ENCODE measurements at places on chromosomes 6 and 20.

DNA sequence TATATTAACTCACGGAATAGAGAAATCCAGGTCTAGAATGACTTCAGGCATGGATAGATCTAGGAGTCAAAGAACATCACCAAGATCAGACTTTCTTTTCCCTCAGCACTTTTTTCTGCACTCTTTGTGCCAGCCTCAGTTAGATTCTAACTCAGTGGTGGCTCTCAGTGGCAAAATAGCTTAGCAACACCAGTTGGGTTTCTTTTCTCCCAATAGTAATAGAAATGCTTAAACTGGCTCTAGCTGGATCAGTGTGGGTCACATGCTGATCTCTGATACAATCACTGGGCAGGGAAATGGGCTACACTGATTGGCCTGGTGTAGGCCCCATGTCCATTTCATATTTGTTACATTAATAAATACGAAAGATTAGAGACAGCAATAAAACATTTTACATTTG lies 44.2 kb upstream of the ARFGEF2 start:
- DNase-seq = no peak

DNA sequence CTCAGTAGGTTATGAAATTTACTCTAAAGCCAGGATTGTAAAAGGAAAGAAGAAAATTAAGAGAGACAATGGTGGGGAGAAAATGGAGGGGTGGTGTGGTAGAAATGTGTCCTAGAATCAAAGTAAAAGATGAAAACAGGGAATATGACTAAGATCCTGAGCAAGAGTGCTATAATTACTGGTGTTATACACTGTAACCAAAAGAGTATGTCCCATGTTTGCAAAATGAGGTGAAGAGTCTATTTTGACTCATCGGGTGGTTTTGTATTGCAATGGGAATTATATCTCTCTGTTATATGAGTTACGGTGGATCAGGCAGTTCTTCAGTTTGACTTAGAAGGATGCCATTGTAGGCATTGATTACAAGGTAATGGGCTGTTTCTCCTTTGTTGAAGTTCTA lies 8.5 kb downstream of the L3MBTL3 start:
- DNase-seq = no peak

- DNase-seq = no peak
Measured at GRCh38 chr6:41584668-41585205, 38.6 kb downstream of the FOXP4 start.

GRCh38 chr6:29961966-29962365 lies 19.6 kb downstream of the HLA-A start:
- no peak for DNase-seq

DNA sequence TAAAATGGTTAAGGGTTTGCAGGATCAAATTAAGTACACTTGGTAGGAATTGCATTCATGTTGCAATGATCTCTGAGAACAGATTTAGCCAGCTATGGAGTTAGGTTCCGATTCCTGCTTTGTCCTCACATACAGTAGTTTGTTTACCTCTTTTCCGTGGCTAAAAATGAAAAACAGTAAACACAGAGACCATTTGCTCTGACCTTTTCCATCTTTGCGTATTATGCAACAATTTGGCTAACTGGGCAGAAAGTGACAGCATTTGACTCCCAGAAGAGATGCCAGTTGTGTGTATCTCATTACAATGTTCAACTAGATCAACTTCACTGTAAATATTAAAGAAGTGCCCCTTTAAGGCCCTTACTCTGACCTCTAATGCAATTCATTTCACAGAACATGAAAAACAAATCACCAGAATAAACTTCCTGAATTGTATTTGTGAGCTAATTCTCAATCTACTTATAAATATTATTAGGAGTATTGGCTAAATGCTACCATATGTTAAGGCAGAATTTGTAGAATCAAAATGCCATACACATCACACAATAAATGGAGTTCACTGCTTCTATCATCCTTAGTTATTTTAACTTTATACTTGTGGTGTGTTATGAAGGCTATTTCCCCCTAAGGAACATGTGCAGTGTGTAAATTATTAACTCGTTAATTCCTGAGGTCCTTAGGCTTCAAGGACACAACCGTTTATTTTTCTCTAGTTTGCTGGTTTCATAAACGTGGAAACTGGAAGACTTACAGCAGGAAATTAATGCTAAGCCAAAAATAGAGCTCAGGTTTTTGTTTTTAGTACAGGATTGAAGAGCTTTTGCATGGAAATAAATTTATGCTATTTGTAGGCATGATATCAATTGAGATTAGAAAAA lies 380.7 kb upstream of the CITED2 start:
- DNase-seq = no peak

DNA sequence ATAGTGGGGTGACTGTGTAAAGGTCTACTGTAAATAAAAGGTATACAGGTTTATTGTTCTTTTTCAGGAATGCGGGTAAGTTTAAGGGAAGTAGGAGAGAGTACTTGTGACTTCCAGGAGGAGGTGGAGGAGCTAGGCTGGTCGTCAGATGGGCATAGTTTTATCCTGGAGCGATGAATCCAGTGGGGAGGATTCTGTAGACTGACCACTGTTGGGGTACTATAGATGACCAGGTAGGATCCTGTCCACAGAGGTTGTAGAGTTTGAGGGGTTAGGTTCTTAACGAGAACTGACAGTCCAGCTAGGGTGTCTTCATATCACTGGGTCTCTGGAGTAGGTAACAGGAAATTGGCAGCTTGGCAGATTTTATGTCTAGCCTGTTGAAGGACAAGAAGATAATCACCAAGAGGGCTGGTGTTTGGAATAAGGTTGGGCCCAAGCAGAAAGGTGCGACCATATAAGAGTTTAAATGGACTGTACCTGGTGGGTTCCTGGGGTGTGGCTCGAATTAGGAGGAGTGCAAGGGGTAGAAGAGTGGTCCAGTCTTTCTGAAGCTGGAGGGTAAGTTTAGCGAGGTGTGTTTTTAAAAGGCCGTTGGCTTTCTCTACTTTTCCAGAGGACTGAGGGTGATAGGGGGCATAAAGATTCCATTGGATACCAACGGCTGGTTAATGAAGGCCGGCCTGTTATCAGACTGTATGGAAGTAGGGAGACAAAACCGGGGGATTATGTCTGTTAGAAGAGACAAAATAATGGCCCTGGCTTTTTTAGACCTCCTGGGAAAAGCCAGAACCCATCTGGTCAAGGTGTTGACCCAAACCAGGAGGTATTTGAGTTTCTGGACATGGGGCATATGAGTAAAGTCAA lies 751.3 kb upstream of the ADGRB3 start:
- DNase-seq = no peak

DNA sequence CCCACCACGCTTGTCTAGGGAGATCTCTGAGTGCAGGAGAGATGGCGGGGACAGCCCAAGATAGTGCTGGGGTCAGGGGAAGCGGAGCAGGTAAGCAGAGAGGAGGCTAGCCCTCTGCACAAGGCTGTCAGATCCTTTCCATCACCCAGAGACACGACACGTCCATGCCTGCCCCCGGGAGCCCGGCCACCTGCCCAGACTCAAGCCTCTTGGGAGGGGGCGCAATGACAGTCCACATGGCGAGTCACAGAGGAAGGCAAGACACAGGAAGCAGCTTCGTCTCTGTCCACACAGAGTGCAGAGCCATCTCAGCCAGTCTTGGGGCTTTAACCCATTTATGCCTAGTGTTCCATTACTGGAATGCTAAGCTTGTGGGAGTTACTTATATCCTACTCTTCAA lies 78.4 kb downstream of the PREX1 start:
- DNase-seq = no peak

- DNase-seq = no peak
Measured at GRCh38 chr20:13221313-13221672, 219 bp downstream of the ISM1 start.

- DNase-seq = no peak
Measured at GRCh38 chr6:115594891-115595290, 465.8 kb downstream of the FRK start.

DNA sequence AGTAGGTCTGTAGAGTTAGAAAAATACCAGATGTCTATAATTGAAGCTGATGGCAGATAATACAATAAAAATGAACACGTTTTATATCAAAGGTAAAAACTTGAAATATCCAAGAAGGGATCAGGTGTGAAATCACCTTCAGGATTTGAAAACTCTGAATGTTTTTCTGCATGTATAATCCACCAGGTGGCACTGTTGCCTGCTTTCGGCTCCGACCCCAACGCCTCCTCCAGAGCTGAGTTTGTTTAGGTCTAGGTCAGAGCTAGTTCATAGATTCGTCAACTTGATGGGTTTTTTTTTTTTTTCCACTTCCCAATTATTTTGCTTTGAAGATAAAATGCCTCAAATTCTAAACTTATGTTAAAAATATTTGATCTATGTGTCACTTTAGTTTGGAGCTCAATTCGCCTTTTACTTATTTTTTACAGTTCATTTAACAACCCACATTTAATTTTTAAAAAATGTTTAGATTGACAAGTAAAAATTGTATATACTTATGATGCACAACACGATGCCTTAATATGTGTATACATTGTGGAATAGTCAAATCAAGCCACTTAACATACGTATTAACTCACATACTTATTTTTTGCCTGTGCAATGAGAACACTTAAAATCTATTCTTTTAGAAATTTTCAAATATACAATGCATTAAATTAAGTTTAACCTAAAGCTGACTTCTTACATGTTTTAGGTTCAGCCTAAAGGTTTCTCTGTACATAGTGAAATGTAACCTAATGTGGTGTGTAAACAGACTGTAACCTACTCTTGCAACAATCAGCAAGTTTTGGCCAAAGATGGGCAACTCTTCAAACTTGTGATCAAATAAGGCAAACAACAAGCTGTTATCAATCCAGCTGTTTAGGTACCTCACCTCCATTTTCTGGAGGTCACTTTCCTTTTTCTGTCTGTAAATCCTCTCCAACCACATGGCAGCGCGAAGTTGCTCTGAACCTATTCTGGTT lies 39.4 kb upstream of the ENPP4 start:
- DNase-seq = peak; percentile 58

DNA sequence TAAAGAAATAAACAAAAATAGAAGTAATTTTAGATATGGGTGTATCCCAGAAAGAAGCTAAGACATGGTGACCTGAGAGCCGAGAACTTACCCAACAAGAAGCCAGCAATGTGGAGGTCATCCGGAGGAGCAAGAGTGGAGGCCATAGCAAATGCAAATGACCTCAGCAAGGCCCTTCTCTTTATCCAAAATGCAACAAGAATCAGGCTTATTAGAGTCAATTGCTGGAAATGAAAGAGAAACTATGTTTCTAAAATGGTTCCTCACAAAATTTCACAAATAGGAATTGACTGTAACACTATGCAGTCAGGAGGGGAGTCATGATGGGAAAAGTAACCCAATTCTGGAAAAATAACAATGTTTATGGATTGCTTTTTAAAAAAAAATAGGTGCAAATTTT lies 90.4 kb downstream of the TNFAIP3 start:
- no peak for DNase-seq

DNA sequence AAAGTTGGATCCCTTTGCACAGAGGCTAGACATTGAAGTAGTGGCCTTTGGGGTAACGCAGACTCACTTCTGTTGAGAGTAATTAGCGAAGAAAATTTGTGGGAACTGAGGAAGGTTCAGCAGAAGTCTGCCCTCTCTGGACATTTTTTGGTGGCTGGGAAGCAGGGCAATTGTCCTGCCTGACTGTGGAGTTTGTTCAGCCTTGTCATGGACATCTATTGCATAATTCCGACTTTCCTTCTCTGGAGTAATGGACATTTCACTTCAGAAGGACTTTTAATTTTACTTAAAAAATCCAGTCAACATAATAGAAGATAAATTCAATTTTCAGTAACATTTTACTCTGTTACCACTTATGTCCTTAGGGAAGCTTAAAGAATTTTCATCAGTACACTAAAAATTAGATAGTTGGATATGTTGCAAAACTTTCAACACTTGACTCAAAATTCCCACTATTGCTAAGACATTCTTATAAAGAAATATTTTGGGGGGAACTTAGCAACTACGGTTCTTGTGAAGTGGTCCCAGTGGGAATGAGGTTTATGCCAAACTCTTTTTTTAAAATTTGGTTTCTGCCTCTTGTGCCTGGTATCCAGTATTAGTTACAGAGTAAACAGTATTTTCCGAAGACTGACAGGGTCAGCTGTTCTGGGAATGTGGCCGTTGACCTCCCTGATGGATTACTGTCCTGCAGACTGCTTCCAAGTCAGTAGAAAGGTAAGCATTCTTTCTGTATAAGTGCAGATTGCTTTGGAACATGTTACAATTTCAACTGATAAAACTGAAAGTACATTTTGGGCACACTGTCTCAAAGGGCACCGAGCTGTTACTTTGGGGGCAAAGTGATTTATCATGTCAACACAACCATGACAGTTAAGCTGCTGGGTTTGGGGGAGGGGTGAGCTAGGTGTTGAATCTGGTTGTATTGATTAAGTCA lies 100.6 kb upstream of the MLIP start:
- no peak for DNase-seq

- DNase-seq = no peak
Measured at GRCh38 chr20:61055180-61056010, 196.7 kb upstream of the CDH4 start.

DNA sequence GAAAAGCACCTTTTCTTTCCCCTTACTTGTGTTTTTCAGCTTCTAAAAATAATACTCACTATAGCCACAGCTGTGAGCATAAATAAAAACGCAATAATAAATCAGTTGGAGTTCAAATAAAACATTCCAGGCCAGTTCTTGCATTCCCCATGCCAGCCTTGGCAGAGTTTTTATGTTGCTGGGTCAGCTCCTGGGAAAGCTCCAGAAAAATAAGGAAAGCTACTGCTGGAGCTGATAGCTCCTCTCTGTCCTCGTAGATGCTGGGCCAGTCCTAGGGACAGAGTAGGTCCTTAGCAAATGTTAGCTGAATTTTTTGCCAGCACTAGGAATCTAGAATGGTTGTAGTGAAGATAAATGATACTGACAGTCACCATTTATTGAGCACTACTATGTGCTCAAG lies 389.0 kb upstream of the SYNCRIP start:
- DNase-seq = no peak

- no peak for DNase-seq
Measured at GRCh38 chr6:170250981-170251775, 39.7 kb downstream of the DLL1 start.

GRCh38 chr6:2805031-2805430 lies 36.6 kb downstream of the SERPINB1 start:
- DNase-seq = no peak

- peak; percentile 36 for DNase-seq
Measured at GRCh38 chr20:1299522-1299921, 29.4 kb downstream of the SDCBP2 start.

Measured in CD4-positive, alpha-beta T cell treated with Interleukin-10 for 1 hour (primary cell).